ENCODE measurements at places on chromosomes 7 and 10. TPM values are rescaled to one million over a fixed set of nuclear protein-coding genes. Genes with fewer than 3 reads are reported as not detected.

GPR15LG gene
- not detected for total RNA-seq

CLEC2L gene
- 0.18 TPM for total RNA-seq

SEMA3D gene
- 6.2 TPM for total RNA-seq

PARD3 gene
- 64.8 TPM for total RNA-seq

TWIST1 gene
- 43.5 TPM for total RNA-seq

FAM13C gene
- total RNA-seq = 11.2 TPM

EPHB4 gene
- total RNA-seq = 53.6 TPM

DNAJB12 gene
- total RNA-seq = 29.3 TPM

HOXA7 gene
- total RNA-seq = not detected

THAP5 gene
- 24.1 TPM for total RNA-seq

TEX47 gene
- not detected for total RNA-seq

GRCh38 chr7:97043281-97043680, 18.6 kb upstream of the DLX5 start:
- H3K4me3 ChIP-seq = no peak overlapping the region
- no peaks in the 10 kb centered on the region for H3K36me3 ChIP-seq
- DNase-seq = no peak
- H3K4me1 ChIP-seq = no peaks in the 10 kb centered on the region

GRCh38 chr10:9833942-9834341, 1183.7 kb upstream of the CELF2 start:
- no peak for DNase-seq
- no peak overlapping the region for H3K4me3 ChIP-seq
- no peaks in the 10 kb centered on the region for H3K36me3 ChIP-seq
- H3K27me3 ChIP-seq = no peaks in the 10 kb centered on the region

DNA sequence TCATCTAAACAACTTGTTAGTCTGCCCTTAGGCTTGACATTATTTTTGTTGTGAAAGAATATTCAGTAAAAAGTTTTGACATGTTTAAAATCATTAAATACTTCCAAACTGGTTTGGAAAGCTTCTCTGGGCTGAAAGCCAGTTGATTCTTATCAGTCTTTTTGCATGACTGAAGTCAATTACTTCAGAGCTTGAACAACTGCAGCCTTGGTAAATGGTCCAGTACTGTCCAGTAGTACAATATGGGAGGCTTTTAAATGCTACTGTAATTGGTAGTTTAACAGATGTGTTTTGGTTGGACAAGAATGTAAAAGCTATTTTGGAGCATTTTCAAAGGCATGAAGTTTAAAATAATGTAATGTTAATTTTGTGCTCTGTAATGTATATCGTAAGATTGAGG, 103.4 kb downstream of the SDK1 start:
- H3K36me3 ChIP-seq = no peaks in the 10 kb centered on the region
- no peak for DNase-seq
- H3K4me3 ChIP-seq = no peak overlapping the region
- H3K27ac ChIP-seq = no peak overlapping the region
- no peaks in the 10 kb centered on the region for H3K27me3 ChIP-seq

DNA sequence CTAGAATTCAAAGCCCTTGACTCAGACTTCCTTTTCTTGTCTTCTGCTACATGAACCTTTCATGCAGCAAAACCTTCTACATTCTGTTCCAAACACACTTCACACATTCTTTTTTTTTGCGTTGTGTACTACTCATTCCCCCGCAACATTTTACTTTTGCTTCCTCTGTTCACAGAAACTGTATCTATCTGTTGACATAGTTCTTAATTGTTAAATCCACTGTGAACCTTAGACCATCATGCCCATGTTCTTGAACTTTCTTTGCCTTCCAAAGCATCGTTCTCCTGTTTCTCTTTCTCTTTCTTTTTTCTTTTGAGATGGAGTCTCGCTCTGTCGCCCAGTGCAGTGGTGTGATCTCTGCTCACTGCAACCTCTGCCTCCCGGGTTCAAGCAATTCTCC, 14.2 kb downstream of the CCSER2 start:
- no peaks in the 10 kb centered on the region for H3K36me3 ChIP-seq
- H3K27ac ChIP-seq = no peak overlapping the region
- H3K27me3 ChIP-seq = no peaks in the 10 kb centered on the region
- DNase-seq = no peak

DNA sequence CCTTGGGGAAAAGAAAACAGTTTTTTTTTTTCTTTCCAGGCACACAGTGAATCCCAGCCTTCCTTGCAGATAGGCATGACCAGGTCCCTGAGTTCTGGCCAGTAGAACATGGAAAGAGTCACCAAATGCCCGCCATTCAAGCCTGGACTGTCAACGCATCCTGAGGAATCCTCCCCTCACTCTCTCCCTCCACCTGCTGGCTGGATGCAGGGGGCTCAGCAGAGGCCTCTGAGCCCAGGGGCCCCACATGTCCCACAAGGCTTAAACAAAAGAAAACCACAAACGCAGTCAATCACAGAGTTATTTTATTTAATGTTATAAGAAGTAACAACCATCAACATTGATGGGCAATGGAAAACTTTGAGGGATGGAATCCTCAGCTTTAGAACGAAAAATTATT, 93.1 kb downstream of the JCAD start:
- no peaks in the 10 kb centered on the region for H3K27me3 ChIP-seq
- no peak overlapping the region for H3K4me3 ChIP-seq
- no peaks in the 10 kb centered on the region for H3K36me3 ChIP-seq

DNA sequence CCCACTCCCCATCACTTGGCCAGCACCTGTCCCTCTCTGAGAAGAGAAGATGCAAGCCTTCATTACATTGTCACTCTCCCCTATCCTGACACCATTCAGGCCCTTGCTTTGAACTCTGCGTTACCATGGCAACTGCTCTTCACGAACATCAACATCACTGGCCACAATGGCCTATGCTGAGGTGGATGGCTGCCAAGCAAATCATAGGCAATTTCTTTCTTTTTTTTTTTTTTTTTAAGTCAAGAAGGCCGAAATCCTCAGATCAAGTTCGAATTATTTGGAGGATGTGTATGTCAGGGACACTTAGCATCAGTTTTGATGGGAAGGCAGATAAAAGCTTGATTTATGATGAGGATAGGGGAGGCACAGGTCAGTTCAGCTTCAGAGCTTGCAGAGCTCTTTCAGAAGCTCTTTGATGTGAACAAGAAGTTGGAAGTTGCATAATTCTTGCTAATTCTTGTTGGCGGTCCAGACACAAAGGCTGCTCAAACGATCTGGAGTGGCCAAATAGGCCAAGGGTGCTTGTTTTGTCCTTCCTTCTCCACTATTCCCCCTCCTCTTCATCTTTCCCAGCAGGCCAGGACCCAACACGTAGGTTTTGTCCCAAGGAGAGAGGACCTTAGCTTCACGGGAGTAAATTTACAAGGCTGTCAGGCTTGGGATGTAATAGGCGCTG, 179.9 kb upstream of the NPVF start:
- H3K27me3 ChIP-seq = no peaks in the 10 kb centered on the region
- DNase-seq = no peak
- no peak overlapping the region for H3K4me3 ChIP-seq
- no peak overlapping the region for H3K27ac ChIP-seq

DNA sequence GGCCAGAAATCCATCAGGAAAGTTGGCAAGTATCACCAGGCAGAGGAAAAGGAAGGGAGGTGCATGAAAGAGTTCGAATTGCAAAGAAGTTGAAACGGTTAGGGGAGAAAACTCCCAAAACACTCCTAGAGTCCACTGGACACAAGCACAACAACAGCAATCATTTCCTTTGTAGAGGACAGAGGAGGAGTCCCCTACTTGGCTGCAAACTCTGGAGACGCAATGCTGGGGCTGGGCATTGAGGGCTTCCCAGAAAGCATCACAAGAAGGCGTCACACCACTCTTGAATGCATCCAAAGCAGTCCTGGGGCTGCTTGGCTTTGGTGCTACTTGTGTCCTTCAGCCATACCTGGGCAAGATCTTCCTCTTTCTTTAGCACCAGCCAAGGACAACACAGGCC, 18.1 kb upstream of the SLC26A4 start:
- H3K27me3 ChIP-seq = no peaks in the 10 kb centered on the region
- DNase-seq = no peak
- H3K27ac ChIP-seq = no peak overlapping the region
- no peaks in the 10 kb centered on the region for H3K36me3 ChIP-seq
- H3K4me3 ChIP-seq = no peak overlapping the region

DNA sequence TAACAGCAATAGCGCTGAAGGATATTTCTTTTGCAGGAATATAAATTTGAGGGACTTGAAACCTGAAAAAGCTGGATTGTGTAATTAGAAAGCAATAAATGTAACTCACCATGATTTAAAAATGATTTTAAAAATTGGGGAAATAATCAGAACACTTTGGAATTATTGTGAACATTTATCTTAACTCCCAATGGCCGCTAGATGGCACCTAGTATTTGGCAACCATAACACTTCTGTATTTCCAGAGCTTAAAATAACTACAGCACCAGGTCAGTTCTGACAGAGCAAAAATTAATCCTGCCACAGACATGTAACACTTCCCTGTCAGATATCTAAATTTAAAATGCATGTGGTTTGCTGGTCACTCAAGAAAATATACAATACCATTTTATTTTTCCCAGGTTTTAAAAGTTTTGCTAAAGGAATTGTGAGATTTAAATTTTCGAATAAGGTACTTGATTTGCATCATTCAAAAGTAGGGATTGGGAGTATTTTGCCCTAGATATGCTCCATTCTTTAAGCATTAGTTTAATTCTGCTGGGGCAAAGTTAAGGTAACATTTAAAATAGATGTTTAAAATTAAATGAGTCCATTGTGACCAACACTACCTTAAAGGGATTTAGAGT, 144.5 kb downstream of the PPP1R3A start:
- H3K27me3 ChIP-seq = no peaks in the 10 kb centered on the region
- H3K4me1 ChIP-seq = peaks cover 5% of the 10 kb centered on the region
- no peak overlapping the region for H3K4me3 ChIP-seq
- H3K27ac ChIP-seq = no peak overlapping the region

DNA sequence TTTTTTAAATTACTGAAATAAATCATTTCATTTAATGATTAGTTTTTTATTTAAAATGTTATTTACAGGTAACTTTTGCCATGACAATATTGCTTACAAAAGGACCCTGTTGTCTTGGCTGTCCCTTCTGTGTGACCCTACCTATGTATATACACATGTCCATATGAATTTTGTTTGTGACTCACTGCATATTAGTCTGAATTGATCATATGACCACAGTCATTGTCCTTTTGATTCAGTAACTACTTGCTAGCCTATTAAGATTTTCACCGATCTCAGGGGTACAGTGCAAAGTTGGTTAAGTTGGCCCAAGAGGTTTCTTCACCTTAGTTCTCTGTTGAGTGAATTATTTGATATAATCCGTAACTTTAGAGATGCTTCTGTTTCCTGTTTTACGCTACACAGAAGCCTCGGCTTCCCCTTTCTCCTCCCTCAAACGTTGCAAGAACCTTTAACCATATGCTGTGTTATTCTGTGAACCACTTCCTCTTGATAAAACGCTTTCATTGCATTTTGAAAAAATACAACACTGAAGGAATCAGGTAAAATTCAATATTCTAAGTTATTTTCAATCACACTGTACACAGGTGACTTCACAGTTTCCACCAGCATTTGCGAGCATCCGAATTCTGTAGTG, 43.9 kb downstream of the APBB1IP start:
- H3K27me3 ChIP-seq = peaks cover 7% of the 10 kb centered on the region
- H3K36me3 ChIP-seq = no peaks in the 10 kb centered on the region
- H3K27ac ChIP-seq = no peak overlapping the region
- no peak for DNase-seq
- no peaks in the 10 kb centered on the region for H3K4me1 ChIP-seq

- H3K4me3 ChIP-seq = no peak overlapping the region
- peaks cover 14% of the 10 kb centered on the region for H3K4me1 ChIP-seq
- no peaks in the 10 kb centered on the region for H3K27me3 ChIP-seq
- DNase-seq = no peak
- H3K27ac ChIP-seq = no peak overlapping the region
- no peaks in the 10 kb centered on the region for H3K36me3 ChIP-seq
These were observed 46.4 kb downstream of the TYW1B start for GRCh38 chr7:72781631-72782030.

GRCh38 chr10:42691361-42692120, 53.2 kb upstream of the ZNF33B start:
- H3K4me3 ChIP-seq = no peak overlapping the region
- no peaks in the 10 kb centered on the region for H3K4me1 ChIP-seq
- no peaks in the 10 kb centered on the region for H3K27me3 ChIP-seq
- DNase-seq = no peak

- H3K4me3 ChIP-seq = no peak overlapping the region
- no peak for DNase-seq
- H3K4me1 ChIP-seq = no peaks in the 10 kb centered on the region
These were observed 11.9 kb upstream of the TEX36 start for GRCh38 chr10:125694883-125695282.

DNA sequence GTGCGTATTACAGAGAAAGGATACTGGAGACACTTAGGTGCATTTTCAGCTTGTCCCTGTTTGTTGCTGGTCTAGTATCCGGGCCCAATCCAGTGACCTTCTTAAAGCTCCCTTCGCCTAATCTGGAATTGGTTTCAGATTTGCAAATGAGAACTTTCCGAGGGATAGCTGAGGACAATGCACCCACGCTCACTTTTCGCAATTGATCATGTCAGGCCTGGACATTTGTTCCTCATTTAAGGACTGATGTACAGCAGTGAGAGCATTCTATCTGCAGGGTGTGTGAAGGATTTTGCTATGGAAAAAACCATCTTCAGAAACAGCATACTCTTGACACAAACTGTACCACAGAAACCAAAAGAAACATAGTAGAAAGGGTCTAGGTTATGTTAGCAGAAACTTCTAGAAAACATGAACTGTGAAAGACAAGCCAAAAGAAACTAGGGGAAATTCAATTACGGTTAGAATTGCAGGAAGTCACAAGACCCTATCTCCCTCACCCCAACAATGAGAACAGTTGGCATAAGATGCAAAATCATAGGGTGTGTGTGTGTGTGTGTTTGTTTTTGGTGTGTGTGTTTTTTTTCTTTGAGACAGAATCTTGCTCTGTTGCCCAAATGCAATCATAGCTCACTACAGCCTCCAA, 331.1 kb downstream of the CALN1 start:
- H3K4me3 ChIP-seq = no peak overlapping the region
- no peak overlapping the region for H3K27ac ChIP-seq
- H3K27me3 ChIP-seq = no peaks in the 10 kb centered on the region
- no peak for DNase-seq

- no peaks in the 10 kb centered on the region for H3K36me3 ChIP-seq
- H3K4me3 ChIP-seq = no peak overlapping the region
- H3K27me3 ChIP-seq = no peaks in the 10 kb centered on the region
- no peaks in the 10 kb centered on the region for H3K4me1 ChIP-seq
These were observed 182.9 kb downstream of the EBF3 start for GRCh38 chr10:129780901-129781795.

DNA sequence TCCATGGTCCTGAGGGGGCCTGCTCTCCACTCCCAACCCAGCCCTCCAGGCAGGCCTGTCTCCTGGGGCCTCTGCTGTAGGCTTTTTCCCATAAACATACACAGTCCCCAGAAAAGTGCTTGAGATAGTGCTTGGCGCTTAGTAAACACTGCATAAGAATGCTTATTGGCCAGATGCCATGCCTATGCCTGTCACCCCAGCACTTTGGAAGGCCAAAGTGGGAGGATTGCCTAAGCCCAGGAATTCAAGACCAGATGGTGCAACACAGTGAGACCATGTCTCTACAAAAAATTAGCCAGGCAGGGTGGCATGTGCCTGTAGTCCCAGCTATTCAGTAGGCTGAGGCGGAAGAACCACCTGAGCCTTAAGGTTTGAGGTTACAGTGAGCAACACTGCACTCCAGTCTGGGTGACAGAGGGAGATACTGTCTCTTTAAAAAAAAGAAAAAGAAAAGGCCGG, 24.6 kb upstream of the ASL start:
- peak overlapping the region; percentile 10 for H3K27ac ChIP-seq
- H3K36me3 ChIP-seq = no peaks in the 10 kb centered on the region
- H3K4me1 ChIP-seq = peaks cover 5% of the 10 kb centered on the region
- peak; percentile 50 for DNase-seq

- no peaks in the 10 kb centered on the region for H3K36me3 ChIP-seq
- no peak for DNase-seq
- H3K4me3 ChIP-seq = no peak overlapping the region
- H3K27me3 ChIP-seq = no peaks in the 10 kb centered on the region
These were observed 128.8 kb downstream of the LHPP start for GRCh38 chr10:124590216-124591122.
